SJSA1 (cell line): ENCODE measurements at places on chromosomes 3 and 15. TPM values are rescaled to one million over a fixed set of nuclear protein-coding genes. Genes with fewer than 3 reads are reported as not detected.
A peak's percentile ranks its signal among the peaks of the same experiment; 100 is the strongest.

DNA sequence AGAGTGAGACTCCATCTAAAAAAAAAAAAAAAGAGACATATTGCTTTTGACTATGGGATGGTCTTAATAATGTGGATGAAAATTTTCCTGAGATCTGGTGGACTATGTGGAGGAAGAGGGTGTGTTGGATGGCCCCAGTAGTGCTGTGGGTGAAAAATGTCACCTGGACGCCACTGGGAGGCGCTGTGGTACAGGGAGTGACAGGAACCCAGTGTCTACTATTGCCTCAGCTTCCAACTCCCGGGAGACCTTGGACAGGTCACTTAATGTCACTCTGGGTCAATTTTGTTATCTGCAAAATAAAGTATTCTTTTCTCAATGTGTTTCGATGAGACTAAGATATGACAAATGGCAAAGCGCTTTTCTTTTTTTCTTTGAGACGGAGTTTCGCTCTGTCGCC is 27.7 kb upstream of the DCP1A start:
- peak; percentile 8 for DNase-seq

DNA sequence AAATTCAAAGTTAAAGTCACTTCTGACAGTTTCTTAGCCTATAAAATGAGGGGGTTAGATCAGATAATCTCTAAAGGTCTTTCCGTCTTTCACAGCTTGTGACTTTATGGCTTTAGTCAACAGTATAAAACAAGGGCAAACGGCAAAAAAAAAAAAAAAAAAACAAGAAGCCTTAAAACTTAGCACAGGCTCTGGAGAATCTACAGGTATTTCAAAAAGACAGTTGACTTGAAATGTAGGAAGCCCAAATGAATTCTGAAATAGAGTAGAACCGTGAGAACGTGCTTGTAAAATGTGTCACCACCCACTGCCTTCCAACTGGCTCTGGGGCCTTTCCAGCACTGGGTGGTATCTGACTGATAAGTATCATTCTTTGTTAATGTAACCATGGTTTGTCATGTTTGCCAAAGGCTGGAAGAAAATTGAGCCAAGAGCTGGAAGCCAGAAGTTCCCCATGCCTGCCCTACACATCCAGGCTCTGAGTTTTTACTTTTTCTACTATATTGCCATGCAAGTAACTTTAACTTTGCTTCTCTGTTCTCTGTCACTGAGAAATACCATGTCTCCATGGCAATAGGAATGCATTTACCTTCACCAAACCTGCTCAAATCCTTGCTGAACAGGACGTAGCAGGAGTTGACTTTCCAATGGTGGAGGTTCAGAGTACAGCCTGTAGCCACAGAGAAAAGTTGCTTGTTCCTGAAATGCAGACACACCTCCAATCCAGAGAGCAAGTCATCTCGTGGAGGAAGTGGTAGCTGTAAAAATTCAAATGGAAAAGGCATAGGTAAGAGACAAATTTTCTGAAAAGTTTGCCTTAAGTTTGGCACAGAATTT is 35.8 kb upstream of the THSD4 start:
- peak; percentile 65 for DNase-seq

GRCh38 chr3:135224815-135225362 is 429.8 kb downstream of the EPHB1 start:
- DNase-seq: no peak

- DNase-seq: peak; percentile 60
Measured at GRCh38 chr15:78422571-78423340, 15.3 kb upstream of the IREB2 start.

The DNASE1L3 gene
- not detected in 2 replicates for total RNA-seq

The IP6K1 gene
- 17.5 and 22.5 TPM in 2 replicates for total RNA-seq
